Cerebellum (tissue), 4 donors: ENCODE measurements at places on chromosomes 6 and 20. TPM values are rescaled to one million over a fixed set of nuclear protein-coding genes. Genes with fewer than 3 reads are reported as not detected.

MEP1A gene
- 0.09 TPM for total RNA-seq

ARG1 gene
- total RNA-seq: 1.3 TPM

MAK gene
- 0.82 TPM for total RNA-seq

B3GAT2 gene
- 17.2 TPM for total RNA-seq

CDH26 gene
- 1.2 TPM for total RNA-seq

MACROD2 gene
- 58.1 TPM for total RNA-seq

GTSF1L gene
- not detected for total RNA-seq

RIMS1 gene
- total RNA-seq: 247 TPM

RIN2 gene
- total RNA-seq: 37.4 TPM

TNFRSF6B gene
- 0.82 TPM for total RNA-seq

DUSP15 gene
- 6.1 TPM for total RNA-seq

EEF1A2 gene
- 78.4 TPM for total RNA-seq

DNAH8 gene
- total RNA-seq: 0.09 TPM

MBOAT1 gene
- 7.7 TPM for total RNA-seq
